ENCODE measurements at places on chromosomes 6 and 20. TPM values are rescaled to one million over a fixed set of nuclear protein-coding genes. Genes with fewer than 3 reads are reported as not detected.

The MYCT1 gene
- total RNA-seq = 1.6 TPM

The CYP39A1 gene
- 1.8 TPM for total RNA-seq

The COL9A3 gene
- total RNA-seq = 113 TPM

The ANKRD66 gene
- not detected for total RNA-seq

The GMPR gene
- 0.35 TPM for total RNA-seq

Measured in GM23338 (cell line).